Lung (tissue), 17 donors: ENCODE measurements at places on chromosomes 3 and 15. TPM values are rescaled to one million over a fixed set of nuclear protein-coding genes. Genes with fewer than 3 reads are reported as not detected.

DNA sequence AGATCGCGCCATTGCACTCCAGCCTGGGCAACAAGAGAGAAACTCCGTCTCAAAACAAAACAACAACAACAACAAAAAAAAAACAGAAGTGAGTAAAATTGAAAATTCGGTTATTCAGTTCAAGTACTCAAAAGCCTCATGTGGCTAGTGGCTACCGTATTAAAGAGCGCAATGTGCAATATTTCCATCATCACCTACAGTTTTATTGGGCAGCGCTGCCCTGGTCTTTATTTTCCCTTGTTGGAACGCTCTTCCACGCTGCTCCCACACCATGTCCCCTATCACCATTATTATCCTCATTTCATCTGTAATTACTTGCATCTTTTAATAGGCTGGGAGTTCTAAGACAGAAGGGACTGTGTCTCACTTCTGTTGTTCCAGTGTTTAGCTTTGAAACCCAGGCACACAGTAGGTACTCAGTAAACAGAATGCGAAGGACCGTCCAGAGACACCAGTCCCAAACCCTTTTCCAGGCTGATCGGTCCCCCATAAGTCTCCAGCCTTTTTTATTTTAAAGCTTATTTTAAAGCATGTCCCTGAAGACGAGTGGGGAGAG is 423 bp upstream of the HACD3 start:
- peaks cover 19% of the 10 kb centered on the region for H3K4me1 ChIP-seq
- no peaks in the 10 kb centered on the region for H3K36me3 ChIP-seq
- DNase-seq, result no peak
- peak overlapping the region; percentile 19 for H3K4me3 ChIP-seq

- H3K27ac ChIP-seq, result peak overlapping the region; percentile 74
- no peak for DNase-seq
- peaks cover 17% of the 10 kb centered on the region for H3K36me3 ChIP-seq
- H3K27me3 ChIP-seq, result no peaks in the 10 kb centered on the region
Observed at GRCh38 chr3:124985349-124985748, 50.8 kb upstream of the MUC13 start.

DNA sequence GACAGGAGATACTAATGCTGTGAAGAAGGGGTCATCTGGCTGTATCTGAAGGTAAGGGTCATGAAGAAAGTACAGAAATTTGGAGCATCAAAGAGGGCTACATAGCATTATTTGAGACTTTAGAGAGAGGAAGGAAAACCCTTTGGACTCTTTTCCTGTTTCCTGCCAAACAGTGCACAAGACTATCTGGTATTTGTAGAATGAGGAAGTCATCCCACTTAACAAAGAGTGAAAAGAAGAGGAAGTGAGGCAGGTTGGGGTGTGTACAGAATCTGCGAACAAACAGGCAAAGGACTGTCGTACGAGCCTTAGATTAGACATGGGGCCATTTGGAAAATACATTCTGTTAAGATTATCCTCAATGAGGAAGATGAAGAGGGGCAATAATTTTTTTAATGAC is 546.8 kb upstream of the EPHA6 start:
- no peak for DNase-seq
- H3K4me1 ChIP-seq, result no peaks in the 10 kb centered on the region
- H3K36me3 ChIP-seq, result no peaks in the 10 kb centered on the region
- no peaks in the 10 kb centered on the region for H3K27me3 ChIP-seq

- no peak overlapping the region for H3K4me3 ChIP-seq
- H3K27me3 ChIP-seq, result no peaks in the 10 kb centered on the region
- H3K36me3 ChIP-seq, result no peaks in the 10 kb centered on the region
- no peaks in the 10 kb centered on the region for H3K4me1 ChIP-seq
Observed at GRCh38 chr3:141070727-141071357, 19.7 kb downstream of the SPSB4 start.

DNA sequence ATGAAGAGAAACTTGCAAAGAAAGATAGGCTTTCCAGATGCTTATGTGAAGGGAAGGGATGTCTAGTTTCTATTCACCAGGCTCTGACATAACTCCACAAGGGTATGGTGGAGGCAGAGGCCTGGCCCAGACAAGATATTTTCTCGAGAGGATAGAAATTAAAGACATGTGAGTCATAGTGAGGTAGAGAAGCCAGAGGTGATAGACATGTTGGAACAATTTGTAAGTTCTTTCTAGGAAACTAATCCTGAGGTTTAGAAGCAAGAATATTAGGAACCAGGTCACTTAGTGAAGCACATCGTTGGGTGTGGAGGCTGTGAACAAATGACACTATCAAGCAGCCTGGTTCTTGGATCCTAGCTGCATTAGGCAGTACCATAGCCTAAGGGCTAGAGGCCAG is 176.9 kb downstream of the BBX start:
- no peak for DNase-seq
- no peaks in the 10 kb centered on the region for H3K36me3 ChIP-seq
- no peaks in the 10 kb centered on the region for H3K27me3 ChIP-seq
- no peaks in the 10 kb centered on the region for H3K4me1 ChIP-seq

DNA sequence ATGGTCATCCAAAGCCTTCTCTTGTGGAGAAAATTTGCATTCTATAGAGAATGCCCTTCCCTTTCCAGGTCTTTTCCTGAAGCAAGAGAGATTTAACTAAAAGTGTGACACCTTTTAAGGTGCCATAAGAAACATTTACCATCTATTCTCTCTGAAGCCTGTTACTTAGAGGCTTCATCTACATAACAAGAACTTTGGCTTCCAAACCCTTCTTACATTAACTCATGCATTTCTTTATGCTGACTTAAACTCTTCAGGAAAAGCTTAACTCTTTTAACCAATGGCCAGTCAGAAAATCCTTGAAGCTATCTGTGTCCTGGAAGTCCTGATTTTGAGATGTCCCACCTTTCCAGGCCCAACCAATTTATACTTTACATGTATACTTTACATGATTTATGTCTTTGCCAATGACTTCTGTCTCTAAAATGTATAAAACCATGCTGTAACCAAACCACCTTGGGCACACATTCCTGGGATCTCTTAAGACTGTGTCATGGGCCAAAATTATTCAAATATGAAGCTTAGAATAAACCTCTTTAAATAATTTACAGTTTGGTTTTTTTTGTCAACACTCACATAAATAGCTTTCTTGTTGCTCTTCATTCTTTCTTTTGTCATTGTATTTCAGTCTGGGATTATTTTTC is 472.6 kb upstream of the NECTIN3 start:
- DNase-seq, result no peak
- no peak overlapping the region for H3K27ac ChIP-seq
- H3K4me3 ChIP-seq, result no peak overlapping the region
- no peaks in the 10 kb centered on the region for H3K27me3 ChIP-seq

- peaks cover 9% of the 10 kb centered on the region for H3K4me1 ChIP-seq
- no peak overlapping the region for H3K27ac ChIP-seq
- H3K27me3 ChIP-seq, result no peaks in the 10 kb centered on the region
- DNase-seq, result peak; percentile 29
- H3K36me3 ChIP-seq, result no peaks in the 10 kb centered on the region
Observed at GRCh38 chr3:133162670-133163305, 124.6 kb downstream of the TMEM108 start.

- H3K4me3 ChIP-seq, result no peak overlapping the region
- H3K36me3 ChIP-seq, result no peaks in the 10 kb centered on the region
- peak; percentile 38 for DNase-seq
- no peak overlapping the region for H3K27ac ChIP-seq
Observed at GRCh38 chr3:134864636-134865035, 69.6 kb downstream of the EPHB1 start.

GRCh38 chr15:73474785-73475184 is 31.8 kb downstream of the REC114 start:
- no peak overlapping the region for H3K4me3 ChIP-seq
- DNase-seq, result no peak
- no peaks in the 10 kb centered on the region for H3K4me1 ChIP-seq
- H3K36me3 ChIP-seq, result no peaks in the 10 kb centered on the region
- H3K27me3 ChIP-seq, result no peaks in the 10 kb centered on the region
- H3K27ac ChIP-seq, result no peak overlapping the region

DNA sequence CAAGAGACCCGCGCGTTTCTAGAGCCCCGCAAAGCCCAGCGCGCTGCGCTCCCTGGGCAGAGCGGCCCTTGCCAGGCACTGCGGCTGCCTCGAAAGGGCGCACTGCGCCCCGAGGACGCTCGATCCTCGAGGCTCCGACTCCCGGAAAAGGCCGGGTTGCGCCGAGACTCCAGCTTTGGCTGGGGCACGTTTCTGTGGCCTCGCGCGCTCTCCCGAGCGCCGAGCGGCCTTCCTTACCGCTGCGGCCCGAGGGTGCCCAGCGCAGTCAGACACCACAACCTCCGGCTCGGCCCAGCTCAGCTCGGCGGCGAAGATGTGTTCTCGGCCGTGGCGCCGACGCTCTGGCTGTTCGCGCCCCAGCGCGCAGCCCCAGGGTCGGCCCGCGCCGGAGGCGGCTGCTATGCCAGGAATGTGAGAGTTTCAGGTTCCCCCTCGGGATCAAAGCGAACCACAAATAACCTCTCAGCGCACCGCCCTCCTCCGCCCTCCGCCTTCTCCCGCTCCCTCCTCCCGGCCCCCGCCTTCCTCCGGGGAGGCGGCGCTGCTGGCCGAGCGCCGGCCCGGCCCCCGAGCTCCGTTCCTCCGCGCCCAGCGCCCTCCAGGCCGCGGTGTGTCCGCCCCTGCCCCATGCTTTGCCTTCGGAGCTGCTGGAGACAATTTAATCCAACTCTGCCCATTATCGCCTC is at the start of gene AMOTL2:
Gene AMOTL2, minus strand, starts transcription at position 343 of the 686 bp plus-strand sequence. CDS start 3,014 bp downstream, outside the sequence.
- no peaks in the 10 kb centered on the region for H3K27me3 ChIP-seq
- H3K36me3 ChIP-seq, result peaks cover 11% of the 10 kb centered on the region
- peak within 1 kb of the TSS; percentile 82 for H3K4me3 ChIP-seq
- peaks cover 31% of the 10 kb centered on the region for H3K4me1 ChIP-seq
- H3K27ac ChIP-seq, result peak within 1 kb of the TSS; percentile 100

DNA sequence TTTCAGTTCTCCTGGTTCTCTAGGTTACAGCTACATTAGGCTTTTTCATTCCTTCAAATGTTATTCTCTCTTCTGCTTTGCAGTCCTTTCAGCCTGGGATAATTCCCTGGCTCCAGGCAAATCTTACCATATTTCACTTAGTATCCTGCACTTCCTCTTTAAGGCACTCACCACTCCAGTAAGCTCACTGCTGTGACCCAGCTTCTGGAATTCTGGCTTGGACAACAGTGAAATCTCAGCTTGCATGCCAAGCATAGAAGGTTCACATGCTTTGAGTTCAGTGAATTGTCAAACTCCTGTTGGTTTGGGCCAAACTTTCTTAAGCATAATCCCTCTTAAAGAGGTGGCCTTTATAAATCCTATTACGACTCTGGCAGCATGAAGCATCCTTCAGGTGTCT is 69.4 kb downstream of the SCN10A start:
- H3K4me3 ChIP-seq, result no peak overlapping the region
- H3K27me3 ChIP-seq, result no peaks in the 10 kb centered on the region
- H3K4me1 ChIP-seq, result no peaks in the 10 kb centered on the region
- H3K36me3 ChIP-seq, result no peaks in the 10 kb centered on the region

DNA sequence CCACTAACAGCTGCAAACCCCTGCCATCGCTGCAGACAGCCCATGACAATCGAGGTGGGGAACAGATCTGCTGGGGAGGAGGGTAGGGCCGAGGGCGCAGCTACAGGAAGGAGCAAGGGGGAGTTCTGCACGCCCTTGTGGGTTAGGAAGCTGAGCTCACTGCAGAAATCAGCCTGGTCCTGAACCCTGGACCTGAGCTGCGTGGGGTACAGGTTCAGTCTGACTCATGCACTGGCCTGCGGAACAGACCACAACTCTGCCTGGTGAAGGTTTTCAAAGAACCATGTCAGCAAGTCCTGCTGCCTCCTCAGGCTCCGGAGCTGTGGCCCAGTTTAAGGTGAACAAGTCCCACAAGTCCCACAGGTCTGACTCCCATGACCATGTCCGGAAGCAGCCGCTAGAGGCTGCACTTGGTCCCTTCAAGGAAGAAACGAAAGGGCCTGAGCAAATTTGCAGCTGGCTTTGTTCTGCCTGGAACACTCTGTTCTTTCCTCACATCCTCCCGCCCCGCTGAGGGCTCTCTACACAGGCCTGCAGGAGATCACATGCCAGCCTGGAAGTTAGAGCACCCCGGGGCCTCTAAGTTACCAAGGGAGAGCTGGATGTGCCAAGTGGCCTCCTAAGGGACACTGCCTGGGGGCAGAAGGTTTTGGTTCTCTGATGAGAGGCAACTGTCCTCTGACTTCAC is 49.4 kb upstream of the AKAP13 start:
- no peaks in the 10 kb centered on the region for H3K36me3 ChIP-seq
- peak; percentile 84 for DNase-seq
- no peak overlapping the region for H3K4me3 ChIP-seq
- peak overlapping the region; percentile 98 for H3K27ac ChIP-seq
- no peaks in the 10 kb centered on the region for H3K27me3 ChIP-seq

- no peaks in the 10 kb centered on the region for H3K4me1 ChIP-seq
- H3K27me3 ChIP-seq, result no peaks in the 10 kb centered on the region
- H3K36me3 ChIP-seq, result no peaks in the 10 kb centered on the region
- no peak overlapping the region for H3K27ac ChIP-seq
Observed at GRCh38 chr15:74250266-74250665, 14.1 kb downstream of the CCDC33 start.

DNA sequence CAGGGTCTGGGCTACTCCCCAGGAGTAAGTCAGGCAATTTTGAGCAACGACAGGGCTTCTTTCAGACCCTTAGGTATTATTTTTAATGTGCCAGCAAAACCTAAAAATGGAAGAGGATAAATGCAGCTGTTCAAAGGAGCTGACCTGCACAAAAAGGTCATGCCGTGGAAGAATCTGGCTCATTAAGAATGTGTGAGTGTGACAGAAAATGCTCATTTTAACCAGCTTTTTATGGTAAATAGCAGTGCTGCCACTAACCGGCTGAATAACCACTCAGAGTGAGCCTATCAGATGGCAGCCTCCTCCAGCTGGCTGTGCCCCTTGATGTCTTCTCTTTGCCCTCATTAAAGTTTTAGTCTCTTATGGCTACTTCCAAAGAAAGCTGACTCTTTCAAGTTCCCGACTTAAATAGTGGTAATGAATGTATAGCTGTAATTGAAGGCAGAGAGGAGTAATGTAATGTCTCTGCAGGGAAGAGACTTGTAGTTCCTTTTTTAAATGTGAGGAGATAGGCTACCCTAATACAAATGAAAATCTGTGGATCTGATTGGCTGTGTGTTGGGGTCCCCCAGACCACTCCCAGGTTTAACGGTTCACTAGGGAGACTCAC is 9.5 kb upstream of the FSTL1 start:
- no peaks in the 10 kb centered on the region for H3K27me3 ChIP-seq
- no peaks in the 10 kb centered on the region for H3K4me1 ChIP-seq
- no peaks in the 10 kb centered on the region for H3K36me3 ChIP-seq
- H3K4me3 ChIP-seq, result no peak overlapping the region
- H3K27ac ChIP-seq, result no peak overlapping the region
- no peak for DNase-seq

- H3K27ac ChIP-seq, result no peak overlapping the region
- no peak overlapping the region for H3K4me3 ChIP-seq
- H3K27me3 ChIP-seq, result no peaks in the 10 kb centered on the region
- H3K36me3 ChIP-seq, result no peaks in the 10 kb centered on the region
- DNase-seq, result peak; percentile 17
Observed at GRCh38 chr15:85805420-85805819, 10.7 kb upstream of the KLHL25 start.

The IGF2BP2 gene
- 92.6 TPM for total RNA-seq

The CAMKV gene
- total RNA-seq, result not detected

The LNP1 gene
- total RNA-seq, result 5.8 TPM

The GOLGA8N gene
- total RNA-seq, result 19.0 TPM

The ITIH4 gene
- 7.5 TPM for total RNA-seq

The TEX55 gene
- total RNA-seq, result not detected

The XCR1 gene
- 0.18 TPM for total RNA-seq

The KLF15 gene
- total RNA-seq, result 18.1 TPM

The P3H2 gene
- 50.4 TPM for total RNA-seq

The SLC24A5 gene
- not detected for total RNA-seq

The WDR93 gene
- 3.8 TPM for total RNA-seq

The GABRA5 gene
- total RNA-seq, result not detected

The KIF7 gene
- 3.5 TPM for total RNA-seq
